T-helper 2 cell (primary cell): ENCODE measurements at places on chromosomes 4 and X.
A peak's percentile ranks its signal among the peaks of the same experiment; 100 is the strongest.

GRCh38 chr4:89009761-89010369, 47.1 kb downstream of the FAM13A start:
- no peak for DNase-seq

- no peak for DNase-seq
These were observed 107.9 kb downstream of the PTTG2 start for GRCh38 chr4:38068107-38068506.

DNA sequence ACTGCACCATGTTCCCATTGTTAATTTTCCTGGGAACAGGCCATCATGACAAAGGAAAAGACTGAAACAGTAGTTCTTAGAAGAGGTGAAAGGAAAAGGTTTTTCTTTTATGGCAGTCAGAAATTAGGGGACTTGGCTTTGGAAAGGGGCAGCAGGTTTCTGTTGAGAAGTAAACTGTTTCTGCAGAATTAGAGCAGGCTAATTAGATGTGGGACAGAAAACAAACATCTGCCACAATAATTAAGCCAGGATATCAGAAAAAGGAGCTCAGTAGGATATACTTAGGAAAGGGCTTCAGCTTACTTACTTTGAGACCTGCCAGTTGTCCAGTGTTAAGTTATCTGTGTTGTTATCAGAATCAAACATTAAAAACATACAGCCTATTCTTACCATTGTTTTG, 36.7 kb upstream of the STPG2 start:
- no peak for DNase-seq

GRCh38 chrX:112844250-112844649, 3.6 kb upstream of the AMOT start:
- no peak for DNase-seq

GRCh38 chrX:63658920-63659319, 126.1 kb downstream of the ARHGEF9 start:
- no peak for DNase-seq

GRCh38 chr4:42345962-42346544, 51.2 kb upstream of the SHISA3 start:
- no peak for DNase-seq

GRCh38 chr4:113288696-113289095, 239.2 kb downstream of the ANK2 start:
- DNase-seq: no peak

DNA sequence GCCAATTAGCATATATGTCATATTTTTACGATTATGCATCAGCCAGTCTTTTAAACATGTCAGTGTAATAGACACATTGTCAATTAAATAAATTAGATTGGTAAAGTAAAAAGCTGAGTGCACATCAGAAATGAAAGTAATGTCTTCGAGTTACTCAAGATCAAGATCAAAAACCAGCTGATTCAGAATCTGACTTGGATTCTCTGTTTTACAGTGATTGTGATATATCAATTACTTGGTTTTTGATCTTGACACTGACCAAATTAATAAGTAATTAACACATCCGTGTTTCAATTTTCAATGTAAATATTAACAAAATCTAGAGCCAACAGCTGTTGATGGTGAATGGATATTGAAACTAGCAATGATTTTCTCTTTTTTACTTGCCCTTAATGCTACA, 311.6 kb downstream of the PDGFC start:
- DNase-seq: no peak

DNA sequence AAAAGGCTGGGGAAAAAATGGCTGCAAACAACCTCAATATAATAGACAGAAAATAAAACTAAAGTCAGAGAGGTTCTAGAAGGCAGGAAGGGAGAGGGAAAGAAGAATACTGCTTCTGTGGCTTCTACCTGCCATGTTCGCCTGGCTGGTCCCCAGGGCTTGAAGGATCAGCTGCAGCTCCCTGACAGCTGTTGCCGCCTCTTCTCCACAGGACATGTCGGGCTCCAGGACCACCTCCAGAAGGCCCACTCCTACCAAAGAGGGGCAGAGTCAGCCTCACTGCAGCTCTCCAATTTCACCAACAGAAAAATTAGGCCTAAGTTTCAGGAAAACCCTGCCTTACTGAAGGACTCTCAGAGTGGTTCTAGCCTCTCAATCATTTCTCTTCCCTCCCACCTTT, 44.9 kb downstream of the GATB start:
- no peak for DNase-seq

GRCh38 chr4:1342003-1342402, 5.0 kb upstream of the UVSSA start:
- DNase-seq: no peak

DNA sequence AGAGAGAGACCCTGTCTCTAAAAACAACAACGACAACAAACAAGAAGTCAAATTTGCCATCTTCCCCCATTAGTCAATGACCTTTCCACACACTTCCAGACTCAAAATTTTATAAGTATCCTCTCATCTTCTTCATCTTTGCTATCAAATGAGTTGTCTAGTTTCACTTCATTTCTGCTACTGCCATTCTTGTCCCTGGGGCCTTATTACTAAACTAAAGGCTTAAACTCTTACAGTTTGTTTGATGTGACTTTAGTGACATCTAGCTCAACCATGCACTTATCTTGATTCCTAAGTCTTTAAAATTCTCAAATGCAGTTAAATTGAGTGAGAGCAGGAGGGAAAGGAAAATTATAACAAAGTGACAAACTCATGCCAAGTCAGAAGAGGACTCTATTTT, 271.8 kb upstream of the GK2 start:
- no peak for DNase-seq

- peak; percentile 82 for DNase-seq
These were observed at the start of gene SNX12 for GRCh38 chrX:71068044-71068918. Gene SNX12, minus strand, starts transcription at chrX:71068334. Its CDS starts 28 bp downstream, at chrX:71068306.

- DNase-seq: no peak
These were observed 56.6 kb upstream of the RBM47 start for GRCh38 chr4:40686081-40686913.

DNA sequence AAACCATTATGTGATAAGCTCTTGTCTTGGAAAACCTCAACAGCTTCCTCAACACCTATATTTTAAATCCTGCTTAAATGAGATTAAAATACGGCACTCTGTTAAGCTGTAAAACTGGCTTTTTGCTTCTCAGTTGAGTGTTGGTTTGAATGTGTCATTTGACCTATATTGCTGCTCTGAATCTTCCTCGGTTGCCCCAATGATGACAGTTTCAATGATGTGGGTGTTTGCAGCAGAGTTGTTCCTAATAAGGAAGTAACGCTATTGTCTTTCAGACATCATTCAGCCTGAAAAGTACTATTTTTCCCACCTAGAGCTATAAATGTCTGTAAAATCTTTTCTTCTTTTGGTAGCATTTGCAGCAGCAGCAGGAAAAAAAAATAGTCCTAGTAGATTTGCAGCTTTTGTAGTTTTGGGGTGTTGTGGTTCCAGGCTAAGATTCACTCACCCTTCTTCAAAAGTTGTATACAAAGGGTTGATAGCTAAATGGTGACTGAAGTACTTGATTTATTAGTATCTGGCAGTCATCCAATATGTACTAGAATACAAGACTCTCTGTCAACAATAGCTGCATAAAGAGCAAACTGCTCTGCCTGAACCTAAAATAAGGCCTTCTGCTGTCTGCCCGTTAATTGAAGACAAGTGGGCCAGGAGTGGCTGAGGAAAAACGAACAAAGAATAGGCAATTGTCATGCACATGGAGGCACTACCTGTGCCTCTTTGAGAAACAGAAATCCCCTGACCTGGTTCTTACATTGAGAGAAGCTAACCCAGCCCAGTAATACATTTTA, 333.1 kb downstream of the IL1RAPL1 start:
- DNase-seq: no peak

DNA sequence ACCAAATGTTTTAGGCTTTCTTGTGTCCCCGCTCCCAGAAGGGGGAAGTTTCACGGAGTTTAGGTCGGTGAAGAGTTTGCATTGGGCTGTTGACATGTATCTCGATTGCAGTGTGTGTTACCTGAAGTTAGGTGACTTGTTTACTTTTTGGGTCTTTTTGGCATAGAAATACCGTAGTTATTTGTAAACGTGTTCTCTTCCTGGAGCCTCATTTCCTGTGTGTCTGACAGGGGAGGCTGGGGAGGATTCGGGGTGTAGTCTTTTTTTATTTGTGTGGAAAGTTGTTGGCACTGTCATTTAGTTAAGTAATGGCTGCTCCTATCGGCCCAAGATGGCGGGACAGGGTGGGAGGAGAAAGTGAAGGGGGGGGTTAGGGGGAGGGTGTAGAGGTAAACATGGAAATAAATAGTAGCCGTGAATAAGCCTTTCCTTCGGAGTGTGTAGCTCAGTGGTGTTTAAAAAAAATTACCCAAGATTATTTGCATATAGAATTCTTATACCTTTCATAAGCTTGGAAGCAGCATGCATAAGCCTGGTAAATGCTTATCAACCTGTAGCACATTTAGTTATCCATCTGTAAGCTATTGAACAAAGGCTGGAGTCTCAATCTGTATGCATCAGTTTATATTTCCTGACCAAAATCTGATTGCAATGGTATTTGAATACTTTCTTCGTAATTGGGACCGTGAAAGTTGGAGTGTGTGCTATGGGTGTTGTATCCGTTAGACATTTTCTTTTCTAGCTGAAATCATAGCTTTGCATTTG, 1.6 kb downstream of the KDM6A start:
- peak; percentile 78 for DNase-seq

DNA sequence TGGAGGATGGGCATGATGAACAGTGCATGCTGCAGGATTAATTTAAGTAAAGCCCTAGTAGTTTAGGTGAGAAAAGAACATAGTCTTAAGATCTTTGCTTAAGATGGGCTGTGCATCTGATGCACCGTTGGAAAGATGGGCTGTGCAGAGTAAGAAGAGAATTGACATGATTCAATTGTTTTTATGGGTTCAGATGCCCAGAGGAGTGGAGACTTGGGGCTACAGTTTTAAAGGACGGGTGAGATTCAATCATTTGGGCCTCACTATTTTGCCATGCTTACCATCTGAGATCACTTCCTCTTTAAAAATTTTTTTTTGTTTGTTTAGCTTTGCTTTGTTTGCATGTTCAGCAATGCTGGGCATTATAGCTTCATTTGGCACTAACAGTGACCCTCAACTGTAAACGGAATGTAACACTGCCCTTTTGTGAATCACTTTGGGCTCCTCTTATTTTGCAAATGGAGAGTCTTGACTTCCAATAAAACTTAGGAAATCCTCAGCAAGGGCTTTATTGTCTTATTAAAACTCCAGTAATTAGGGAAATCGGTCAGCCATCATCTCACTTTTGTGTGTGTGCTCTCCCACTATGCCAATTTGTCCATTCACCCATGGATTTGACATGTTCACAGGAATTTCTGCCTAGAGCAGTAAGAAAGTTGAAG, 216.1 kb upstream of the TLL1 start:
- no peak for DNase-seq

DNA sequence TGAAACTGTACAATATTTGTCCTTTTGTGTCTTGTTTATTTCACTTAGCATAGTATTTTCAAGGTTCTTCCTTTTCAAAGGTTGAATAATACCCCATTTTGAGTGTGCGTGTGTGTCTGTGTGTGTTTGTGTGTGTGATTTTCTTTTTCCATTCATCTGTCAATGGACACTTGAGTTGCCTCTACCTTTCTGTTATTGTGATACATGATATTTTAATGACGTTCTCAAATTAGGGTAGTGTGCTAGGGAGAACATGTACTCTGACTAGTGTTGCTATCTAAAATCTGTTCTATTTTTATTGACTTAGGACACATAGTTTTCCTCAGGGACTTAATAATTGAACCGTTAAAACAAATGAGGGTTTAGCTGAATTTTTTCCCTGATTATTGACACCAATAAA, 9.9 kb downstream of the MMRN1 start:
- no peak for DNase-seq

- DNase-seq: no peak
These were observed 60.0 kb downstream of the MAP7D2 start for GRCh38 chrX:20056704-20057103.

DNA sequence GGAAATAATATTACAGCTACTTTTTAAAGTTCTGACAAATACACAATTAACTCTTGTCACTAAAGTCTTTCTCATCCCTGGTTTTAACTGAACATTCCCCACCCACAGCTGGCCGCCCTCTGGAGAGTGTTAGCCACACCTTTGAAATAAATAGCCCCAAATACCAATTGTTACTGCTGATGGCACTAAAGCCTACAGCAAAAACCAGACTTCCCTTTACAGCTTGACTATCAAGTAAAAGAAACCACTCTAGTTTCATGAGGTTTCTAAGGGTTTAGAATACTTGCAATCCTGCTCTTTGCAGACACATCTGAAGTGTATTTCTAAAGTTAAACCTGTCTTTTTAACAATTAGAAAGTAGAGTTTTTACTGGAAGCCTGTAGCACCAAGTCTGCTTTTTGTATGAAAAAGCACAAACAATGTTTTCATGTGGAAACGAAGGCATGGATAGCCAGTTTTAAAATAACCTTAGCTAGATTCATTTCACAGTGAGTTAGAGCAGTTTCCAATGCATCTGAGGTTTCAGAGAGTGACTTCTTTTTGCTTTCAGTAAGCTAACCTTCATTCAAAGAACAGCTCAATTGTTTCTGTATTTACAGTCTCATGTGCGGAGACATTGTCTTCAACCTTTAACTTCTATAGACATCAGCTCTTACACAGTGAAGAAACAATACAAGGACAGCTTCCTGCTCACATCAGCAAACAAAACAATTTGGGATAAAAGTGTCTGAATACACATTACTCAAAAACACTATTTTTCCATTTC, 164.8 kb upstream of the VEGFC start:
- DNase-seq: no peak

- DNase-seq: no peak
These were observed 196.5 kb upstream of the SLC7A11 start for GRCh38 chr4:138438608-138439007.

- DNase-seq: no peak
These were observed 199.0 kb downstream of the OPHN1 start for GRCh38 chrX:68234171-68234910.

DNA sequence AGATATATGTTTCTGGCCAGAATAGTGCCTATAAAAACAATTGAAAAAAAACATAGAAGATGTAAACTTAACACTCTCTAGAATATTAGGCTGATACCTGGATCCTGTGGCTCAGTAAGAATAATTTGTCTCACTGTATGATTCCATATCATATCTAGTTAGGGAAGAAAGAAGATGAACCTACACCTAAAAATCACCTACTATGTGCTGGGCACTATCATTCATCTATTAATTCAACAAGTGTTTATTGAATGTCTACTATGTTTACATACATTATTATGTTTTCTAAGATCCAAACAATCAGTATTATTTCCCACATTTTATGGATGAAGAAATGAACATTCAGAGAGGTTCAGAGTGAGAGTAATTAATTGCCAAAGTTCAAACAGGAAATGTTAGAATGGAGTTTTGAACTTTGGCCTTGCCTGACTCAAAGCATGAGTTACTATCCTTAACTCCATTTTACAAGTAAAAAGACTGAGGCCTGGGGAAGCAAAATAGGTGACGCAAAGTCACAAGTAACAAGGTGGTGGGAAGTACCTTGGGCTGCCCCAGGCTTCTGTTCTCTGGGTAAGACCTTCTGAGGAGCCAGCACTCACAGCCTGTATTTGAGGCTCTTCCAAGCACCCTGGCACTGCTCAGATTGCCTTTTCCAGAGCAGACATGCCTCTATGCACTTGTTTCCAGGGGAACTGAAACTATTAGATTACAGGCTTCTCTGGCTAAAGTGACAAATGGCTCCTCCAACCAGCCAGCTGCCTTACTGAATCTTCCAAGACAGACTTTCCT, 111.1 kb upstream of the ACSL4 start:
- DNase-seq: no peak

- DNase-seq: no peak
These were observed 20.4 kb downstream of the ZNF157 start for GRCh38 chrX:47390780-47391179.

- DNase-seq: no peak
These were observed 476.9 kb upstream of the NWD2 start for GRCh38 chr4:36767596-36767995.
